ENCODE measurements at places on chromosomes 3 and 15.

DNA sequence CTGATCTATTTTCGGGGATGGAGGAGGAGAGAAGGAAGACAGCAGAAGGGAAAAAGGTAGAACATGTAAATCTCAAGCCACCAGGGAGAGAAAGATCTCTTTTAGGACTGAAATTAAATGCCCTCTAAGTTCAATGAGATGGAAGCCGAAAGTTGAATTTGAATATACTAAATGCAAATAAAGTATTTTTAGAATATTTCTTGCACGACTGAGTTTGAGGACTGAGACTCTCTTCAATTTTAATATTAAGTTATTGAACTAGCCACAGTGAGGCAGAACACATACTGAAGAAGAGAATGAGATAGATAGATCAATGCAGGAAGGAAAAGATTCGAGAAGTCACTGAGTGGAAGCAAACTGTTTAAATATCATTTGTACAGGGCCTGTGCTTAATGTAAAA is 399.9 kb upstream of the CBLB start:
- DNase-seq, result no peak

DNA sequence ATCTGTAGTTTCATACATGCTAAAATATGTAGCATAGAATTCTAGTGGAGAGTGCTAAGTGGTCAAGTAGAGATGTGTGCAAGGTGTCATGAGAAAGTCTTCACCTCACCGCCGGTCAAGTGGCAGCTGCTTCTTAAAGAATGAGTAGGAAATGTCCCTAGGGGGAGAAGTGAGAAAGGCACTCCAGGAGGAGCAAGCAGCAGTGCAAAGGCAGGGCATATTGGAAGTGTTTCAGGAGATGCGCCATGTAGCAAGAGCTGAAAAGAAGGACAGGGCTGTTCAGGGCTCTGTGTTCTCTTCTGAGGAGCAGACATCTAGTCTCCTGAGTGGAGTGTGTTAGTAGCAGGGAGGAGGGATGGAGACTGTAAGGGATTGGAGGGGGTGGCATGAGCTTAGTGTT is 312.4 kb upstream of the SEMA6D start:
- DNase-seq, result no peak

DNA sequence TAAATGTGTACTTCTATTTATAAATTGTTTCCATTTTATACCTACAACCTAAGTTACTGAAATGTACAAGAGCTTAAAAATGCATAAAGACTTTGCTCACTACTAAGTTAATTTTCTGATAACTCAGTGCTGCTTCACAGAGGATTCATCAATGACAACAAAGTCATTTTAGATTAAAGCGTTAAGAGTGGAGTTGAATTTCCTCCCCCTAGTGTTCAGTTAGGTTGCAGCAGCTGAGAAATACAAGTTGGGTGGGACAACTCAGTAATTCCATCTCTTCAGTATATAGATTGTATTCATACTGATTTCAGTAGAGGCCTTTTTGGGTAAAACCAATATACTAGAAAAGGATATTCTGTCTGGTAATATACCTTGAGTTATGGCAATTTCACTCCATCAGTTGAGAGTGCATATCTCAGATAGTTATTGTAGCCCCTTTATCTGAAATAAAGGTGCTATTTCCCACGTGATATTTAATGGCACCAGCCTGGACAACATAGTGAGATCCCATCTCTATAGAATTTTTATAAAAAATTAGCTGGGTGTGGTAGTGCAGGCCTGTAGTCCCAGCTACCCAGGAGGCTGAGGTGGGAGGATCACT is 6.9 kb upstream of the RPL35A start:
- DNase-seq, result no peak

DNA sequence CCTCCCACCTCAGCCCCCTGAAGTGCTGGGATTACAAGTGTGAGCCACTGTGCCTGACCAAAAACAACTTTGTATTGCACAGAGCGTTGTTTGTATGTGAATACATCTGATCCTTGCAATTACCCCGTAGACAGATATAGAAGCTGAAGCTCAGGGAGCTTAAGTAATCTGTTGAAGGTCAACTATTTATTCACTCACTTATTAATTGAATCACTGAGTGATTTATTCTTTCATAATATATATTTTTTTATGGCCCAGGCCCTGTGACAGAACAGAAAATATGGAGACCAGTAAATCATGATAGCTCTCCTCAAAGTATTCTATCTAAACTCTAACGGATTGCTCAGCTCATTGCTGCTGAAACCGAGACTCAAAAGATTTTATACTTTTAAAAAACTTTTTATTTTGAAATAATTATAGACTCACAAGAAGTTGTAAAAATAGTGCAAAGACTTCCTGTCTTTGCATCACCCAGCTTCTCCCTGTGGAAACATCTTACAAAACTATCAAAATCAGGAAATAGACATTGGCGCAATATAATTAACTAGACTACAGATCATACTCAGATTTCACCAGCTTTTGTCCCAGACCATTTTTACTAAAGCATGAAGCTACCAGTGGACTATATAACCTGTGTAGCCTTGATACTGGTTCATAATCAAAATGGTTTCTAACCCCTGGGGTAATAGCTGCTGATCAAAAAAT is 466.1 kb downstream of the PDCD6IP start:
- no peak for DNase-seq

DNA sequence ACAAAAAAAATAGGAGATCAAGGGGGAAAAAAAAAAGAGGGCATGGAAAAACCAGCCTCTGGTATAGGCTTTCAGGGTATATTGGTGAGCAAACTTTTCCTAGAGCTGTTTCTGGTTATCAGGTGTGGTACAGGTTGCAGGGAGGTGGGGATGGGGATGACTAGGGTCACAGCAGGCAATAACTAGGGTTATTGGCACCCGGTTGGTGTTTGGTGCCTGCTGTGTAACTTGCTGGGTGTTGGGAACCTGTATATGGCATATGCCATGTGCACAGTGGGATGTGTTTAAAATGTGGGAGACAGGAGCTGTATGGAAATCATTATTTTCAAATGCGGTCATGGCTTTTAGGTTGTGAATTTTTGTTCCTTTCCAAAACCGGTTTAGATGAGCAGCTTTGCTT is 119.2 kb downstream of the PTPRG start:
- no peak for DNase-seq

- no peak for DNase-seq
These were observed 265.7 kb downstream of the DIPK2A start for GRCh38 chr3:144237351-144237750.

GRCh38 chr15:54836052-54836795 is 360.5 kb downstream of the RSL24D1 start:
- no peak for DNase-seq

DNA sequence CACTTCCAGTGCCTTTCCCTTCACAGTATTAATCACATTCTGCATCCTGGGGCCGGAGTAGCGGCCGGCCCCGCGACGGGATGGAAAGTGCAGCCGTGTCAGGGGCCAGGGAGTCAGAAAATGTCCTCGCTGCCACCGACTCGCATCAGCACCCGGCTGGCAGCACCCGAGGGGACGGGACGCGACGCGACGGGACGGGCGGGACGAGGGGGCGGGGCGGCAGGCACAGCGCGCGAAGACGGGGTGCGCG is 353 bp downstream of the ATG3 start:
- DNase-seq, result peak; percentile 59

DNA sequence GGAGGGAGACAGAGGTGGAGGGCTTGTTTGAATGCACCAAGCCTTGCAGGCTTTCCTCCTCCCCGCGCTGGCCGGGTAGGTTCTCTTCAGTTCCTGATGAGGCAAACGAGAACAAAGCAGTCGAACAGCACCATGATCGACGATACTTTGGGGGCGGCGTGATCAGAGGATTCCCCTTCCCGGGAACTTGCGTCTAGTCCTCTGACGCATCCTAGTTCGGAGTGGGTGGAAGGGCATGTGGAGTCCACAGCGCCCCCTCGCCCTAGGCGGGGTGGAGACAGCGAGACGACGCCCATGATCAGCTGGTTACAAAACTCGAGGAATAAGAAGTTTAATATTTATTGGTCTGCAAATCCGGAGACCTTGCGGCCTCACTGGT is 452 bp upstream of the SV2B start:
- DNase-seq, result no peak

- DNase-seq, result no peak
These were observed 42.0 kb downstream of the THBS1 start for GRCh38 chr15:39622660-39623516.

DNA sequence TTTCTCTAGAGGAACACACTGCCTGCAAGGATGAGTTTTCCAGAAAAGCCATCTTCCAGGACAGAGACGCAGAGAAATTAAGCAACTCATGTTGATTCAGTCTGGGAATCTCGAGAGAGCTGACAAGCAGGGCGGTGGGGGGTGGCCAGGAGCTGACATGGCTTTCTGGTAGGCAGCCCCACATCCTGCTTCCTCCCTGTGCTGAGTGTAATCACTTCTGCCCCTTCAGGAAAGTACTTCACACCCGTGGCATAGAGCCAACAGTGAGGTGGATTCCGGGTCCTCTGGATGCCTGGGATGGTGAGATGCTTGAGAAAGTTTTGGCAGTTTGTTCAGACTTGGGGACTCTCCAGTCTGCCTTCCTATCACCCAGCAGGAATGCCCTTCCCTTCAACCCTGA is 221.1 kb downstream of the SLCO3A1 start:
- no peak for DNase-seq

- DNase-seq, result no peak
These were observed 137.6 kb downstream of the KLHL25 start for GRCh38 chr15:85657132-85657531.

DNA sequence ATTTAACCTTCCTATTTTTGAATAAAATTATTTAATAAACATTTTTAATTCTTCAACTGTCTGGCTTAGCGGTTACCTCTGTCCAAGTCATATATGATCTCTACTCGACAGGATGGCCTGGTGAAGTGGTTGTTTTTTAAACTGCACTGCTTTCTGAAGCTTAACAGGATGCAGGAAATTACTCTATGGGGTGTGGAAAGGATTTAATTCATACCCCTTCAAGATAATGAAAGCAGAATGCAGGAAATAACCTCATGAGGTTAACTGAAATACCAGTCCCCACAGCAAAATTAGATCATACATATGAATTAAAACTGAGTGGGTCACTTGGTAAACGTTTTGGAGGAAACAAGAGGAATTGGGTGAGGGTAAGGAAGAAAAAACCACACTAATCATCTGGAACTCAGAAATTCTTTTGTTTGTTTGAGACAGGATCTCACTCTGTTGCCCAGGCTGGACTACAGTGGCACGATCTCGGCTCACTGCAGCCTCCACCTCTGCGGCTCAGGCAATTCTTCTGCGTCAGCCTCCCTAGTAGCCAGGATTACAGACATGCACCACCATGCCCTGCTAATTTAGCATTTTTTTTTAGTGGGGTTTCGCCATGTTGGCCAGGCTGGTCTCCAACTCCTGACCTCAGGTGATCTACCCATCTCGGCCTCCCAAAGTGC is 50.1 kb downstream of the LYSMD4 start:
- no peak for DNase-seq

- DNase-seq, result no peak
These were observed 11.2 kb downstream of the BOC start for GRCh38 chr3:113222451-113223086.

DNA sequence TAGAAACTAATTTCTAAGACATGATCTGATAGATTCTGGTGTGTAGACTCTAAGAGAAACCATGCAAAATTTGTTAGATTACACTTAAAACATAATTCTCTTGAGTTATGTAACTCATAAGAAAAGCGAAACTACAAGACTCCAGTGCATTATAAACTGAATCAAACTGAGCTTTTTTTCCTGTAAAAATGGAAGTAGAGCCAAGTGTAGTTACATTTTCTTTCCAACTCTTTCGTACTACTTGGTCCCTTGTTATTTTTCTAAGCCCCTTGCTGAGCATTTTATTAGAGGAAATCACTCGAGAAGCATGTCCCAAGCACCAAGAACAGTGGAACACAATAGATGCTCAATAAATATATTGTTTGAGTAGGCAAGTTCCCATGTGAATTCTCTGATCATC is 130.2 kb downstream of the GADL1 start:
- no peak for DNase-seq

DNA sequence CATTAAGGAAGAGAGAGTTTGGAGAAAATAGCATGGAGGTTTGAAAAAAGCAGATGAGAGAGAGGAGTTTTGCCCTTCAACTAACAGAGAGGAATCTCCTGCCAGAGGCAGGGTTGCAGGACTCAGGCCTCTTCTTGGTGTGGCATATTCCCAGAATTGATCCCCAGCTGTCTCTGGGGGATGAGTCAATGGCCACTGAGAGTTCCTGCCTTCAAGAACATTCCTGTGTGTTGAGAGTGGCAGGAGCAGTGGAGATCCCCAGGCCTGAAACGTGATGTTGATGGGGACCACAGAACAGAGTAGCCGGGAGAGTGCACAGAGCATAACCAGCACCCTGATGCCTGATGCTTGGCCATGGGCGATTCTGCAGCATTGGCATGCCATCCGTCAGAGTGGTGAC is 348.4 kb upstream of the THBS1 start:
- no peak for DNase-seq

DNA sequence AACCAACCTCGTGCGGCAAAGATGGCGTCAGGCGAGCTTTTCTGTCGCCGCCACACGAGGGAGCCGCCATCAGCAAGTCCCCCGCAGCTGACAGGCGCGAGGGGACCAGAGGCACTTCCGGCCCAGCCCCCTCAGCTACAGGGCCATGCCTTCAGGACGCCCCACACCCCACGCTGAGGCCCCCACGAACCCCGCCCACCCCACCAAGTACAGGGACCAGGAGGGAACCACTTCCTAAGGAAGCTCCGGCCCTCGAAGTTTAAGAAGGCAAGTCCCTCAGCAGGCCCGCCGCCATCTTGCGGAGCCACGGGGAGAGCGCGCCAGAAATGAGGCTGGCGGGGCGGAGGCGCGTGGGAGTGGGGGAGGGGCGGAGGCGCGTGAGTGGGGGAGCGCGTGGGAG is 790 bp downstream of the DAZL start:
- DNase-seq, result no peak

GRCh38 chr3:157130467-157131251 is 29.3 kb downstream of the CCNL1 start:
- DNase-seq, result peak; percentile 49

Measured in activated CD8-positive, alpha-beta memory T cell treated with anti-CD3 and anti-CD28 coated beads for 4 hours (primary cell).